ENCODE measurements at places on chromosomes 12 and 14.
A peak's percentile ranks its signal among the peaks of the same experiment; 100 is the strongest.

GRCh38 chr14:36835128-36835527, 173.5 kb downstream of the PAX9 start:
- DNase-seq = no peak

DNA sequence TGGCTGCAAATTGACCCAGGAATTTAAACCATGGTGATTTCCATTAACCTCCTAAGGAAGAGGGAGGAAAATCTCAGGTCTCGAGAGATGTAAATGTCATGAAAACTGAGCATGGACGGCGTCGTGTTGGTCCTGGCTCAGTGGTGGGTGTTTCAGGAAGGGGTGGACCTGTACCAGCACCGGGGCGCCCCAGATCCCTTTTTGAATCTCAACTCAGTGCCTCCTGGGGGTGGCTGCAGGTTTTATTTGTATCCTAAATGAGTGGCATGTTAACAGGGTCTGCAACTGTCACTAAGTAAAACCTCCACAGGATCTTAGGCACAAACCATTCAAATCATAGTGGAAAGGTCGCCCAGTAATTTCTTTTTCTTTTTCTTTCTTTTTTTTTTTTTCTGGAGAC, 101.3 kb downstream of the ASCL4 start:
- no peak for DNase-seq

GRCh38 chr12:112517730-112518364, 99.1 kb downstream of the PTPN11 start:
- DNase-seq = no peak

DNA sequence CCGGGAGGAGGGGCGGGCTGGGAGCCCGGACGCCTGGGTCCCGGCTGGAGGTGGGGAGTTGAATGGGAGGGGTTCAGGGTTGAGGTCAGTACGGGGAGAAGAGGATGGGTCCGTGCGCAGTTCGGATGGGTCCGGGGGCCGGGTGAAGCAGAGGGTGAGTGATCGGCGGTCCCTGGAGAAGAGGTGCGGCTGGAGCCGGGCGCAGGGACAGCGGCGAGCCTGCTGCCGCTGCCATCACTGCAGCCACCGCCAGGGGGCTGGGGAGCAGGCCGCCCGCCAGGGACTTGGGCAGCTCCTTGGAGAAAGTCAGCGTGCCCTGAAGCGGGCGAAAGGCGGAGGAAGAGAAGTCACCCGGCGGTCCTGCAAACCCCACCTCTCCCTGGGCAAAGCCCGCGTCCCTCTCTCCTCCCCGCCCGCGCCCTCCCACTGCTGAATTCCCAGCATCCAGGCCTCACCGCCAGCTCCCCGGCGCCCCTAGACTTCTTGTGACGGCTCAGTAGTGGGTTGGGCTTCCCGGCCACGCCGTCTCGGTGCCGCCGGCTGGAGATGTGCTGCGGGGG, 6.0 kb upstream of the GPR84 start:
- no peak for DNase-seq

DNA sequence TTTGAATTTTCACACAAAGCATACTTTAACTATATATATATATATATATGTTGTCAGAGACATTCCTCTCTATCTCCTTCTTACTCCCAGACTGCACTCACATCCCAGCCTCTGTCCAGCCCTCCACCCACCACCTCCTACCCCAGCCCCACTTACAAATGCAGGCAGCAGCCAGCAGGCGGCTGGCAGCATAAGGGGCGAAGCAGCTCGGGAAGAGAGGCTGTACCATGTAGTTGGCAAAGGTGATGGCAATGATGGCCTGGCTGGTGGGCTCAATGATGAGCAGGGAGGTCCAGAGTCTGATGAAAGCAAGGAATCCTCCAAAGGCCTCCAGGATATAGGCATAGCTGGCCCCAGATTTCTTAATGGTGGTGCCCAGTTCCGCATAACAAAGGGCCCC, 2.5 kb downstream of the SLC7A7 start:
- no peak for DNase-seq

DNA sequence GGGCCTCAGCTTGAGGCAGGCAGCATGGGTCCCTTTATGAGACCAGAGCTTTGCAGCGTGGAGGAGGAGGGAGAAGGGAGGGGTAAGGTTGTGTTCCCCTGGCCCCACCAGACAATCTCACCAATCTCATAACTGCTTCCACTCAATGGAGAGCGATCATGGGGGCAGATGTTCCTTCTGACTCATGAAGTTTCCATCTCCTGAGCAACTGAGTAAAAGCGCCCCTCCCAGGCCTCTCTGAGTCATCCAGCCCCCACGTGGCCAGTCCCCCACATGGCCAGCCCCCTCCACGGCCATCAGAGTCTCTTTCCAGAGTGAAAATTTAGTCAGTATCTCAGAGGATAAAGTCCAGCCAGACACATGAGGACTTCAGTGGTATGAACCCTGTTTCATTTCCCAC, 39.2 kb upstream of the PLXNC1 start:
- no peak for DNase-seq

GRCh38 chr14:89201645-89202044, 215.4 kb downstream of the FOXN3 start:
- DNase-seq = no peak

DNA sequence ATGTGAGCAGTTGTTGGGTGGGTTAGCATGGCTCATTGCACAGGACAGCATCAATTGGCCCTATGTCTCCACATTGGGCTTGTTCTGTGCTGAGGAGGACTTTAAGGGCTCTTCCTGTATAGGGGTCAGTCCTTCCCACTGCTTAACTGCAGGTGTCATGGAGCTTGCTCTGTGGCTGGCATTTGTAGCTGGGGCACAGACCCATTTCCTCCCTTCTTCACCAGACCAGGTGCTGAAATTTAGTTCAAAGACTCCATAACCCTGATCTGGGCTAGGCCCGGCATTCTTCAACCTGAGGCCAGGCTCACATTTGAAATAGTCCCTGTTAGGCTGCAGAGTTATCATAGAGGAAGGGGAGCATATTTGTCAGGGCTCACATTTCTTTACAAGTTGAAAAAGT, 12.8 kb downstream of the CHST11 start:
- no peak for DNase-seq

DNA sequence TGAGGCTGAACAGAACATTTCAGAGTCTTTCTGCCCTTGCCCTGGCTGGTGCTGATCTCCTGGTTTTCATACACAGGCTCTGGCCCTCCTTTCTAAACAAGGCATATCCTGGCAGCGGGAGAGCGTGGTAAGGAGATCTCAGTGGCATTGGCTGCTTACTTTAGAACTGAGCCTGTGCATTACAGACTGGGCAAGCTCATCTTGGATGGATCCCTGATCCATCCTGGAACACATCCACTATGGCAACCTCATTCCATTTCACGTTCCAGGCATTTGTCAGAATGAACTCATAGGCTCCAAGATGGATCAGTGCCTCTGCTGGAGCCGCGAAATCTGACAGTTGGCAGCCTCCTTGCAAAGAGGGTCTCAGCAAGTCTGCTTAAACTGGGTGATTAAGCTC, 224.5 kb upstream of the PELI2 start:
- DNase-seq = no peak

- no peak for DNase-seq
Observed at GRCh38 chr14:75096959-75097358, 27.5 kb downstream of the ZC2HC1C start.

DNA sequence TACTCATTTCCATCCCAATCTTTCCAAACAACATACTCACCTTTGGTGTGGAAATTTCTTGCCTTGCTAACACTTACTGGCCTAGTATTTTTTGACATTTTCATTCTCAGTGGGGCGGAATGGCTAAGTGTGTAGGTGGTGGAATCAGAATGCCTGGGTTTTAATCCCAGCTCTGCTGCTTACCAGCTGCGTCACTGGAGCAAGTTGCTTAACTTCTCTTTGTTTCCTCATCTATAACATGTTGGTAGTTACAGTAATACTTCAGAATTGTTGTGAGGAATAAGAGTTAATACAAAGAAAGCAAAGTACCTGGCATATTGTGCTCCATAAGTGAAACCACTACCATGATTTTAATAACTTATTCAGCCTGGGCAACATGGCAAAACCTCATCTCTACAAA, 3.0 kb upstream of the FAM177A1 start:
- no peak for DNase-seq

GRCh38 chr14:94826774-94827173, 56.9 kb upstream of the GSC start:
- no peak for DNase-seq

DNA sequence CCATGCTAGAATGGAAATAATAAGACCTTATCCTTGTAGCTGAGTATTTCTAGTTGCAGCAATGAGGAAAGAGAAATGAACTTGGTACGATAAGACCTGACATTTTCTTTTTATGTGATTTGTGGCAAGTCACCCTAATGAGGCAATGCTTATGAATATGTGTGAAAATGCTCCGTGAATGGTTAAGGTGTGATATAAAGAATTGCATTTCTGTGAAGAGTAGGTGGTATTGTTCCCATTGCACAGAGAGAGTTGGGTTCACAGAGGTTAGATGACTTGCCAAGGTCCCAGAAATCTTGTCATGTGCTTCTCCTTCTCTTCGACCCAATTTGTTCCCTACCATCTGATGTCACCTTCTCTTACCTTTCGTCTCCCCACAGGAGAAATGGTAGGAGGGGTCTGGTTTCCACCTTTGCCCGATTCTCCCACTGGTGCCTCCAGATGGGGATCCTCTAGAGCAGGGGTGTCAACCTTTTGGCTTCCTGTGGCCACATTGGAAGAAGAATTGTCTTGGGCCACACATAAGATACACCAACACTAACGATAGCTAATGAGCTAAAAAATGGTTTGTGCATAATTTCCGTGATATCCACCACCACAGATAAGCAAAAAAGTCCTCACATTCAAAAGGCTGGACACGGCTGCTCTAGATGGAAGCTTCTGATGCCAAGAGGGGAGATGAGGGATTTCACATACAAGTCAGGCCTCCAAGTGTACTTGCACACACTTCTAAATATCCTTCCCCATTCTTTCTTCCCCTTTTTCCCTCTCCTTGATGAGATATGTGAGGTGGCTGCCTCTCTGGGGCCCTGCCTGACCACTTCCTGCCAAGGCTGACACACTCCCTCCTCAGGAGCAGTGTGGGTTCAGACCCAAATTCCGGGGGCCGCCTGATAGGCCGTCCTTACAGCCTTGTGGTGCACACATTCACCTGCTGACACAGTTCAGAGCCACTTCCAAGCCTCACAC, 96.1 kb downstream of the PLXNC1 start:
- peak; percentile 22 for DNase-seq

DNA sequence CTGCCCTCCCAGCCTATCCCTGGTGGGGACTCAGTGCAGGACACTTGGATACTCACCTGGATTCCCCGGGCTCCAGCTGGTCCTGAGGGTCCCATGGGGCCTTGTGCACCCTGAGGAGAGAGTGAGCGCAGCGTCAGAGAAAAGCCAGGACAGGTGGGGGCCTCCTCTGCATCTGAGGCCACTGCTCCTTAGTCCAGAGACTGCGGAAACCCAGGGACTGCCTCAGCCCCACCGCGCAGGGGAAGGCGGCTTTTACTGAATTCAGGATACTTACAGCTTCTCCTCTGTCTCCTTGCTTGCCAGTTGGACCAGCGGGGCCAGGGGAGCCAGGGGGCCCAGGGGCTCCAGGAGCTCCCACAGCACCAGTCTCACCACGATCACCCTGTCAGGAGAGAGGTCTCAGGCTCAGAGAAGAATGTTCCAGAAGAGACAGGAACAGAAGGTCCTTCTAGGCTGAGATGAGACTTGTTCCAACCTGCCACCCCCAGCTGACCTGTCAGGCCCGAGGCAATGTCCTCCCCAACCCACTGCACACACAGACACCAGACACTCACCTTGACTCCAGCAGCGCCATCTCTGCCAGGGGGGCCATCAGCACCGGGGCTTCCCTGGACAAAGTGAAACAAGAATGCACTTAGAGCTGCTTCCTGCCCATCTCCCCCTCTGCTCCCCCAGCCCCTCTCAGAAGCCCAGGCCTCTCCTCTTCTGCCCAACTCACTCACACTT, 13.8 kb downstream of the TMEM106C start:
- DNase-seq = no peak

DNA sequence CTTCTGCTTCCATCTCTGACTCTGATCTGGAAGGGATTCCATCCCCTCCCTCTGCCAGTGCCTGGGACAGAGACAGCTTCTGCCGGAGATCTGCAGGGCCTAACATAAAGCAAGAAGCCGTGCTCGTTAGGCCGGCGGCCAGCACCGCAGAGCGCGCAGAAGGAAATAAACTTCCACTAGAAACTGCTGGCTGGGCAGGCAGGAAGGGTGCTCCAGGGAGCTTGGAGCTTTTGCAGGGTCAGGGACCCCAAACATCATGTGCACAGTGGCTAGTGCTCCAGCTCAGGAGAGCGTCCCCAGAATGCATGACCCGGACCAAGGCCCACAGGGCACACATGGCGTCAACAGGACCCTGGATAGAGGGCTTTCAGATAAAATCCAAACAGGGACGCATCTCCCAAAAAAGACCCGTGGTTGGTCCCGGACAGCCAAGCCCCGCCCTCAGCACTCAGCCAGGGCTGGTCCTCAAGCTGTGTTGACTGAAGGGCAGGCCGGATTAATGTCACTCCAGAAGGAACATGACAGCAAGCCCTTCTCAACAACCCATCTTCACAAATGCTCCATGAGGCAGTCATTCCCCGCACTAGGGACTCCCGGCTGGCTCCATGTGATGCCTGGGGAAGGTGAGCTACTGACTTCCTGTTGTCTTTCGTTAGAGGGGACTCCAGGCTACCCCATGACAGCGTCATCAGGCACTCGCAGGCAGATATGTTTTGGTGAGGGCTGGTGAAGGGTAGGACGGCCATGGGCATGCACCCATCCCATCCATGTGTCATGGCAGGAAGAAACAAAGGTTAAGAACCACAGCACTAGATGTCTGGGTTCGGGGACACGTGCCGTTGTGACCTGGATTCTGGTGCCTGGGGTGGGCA, 121.5 kb downstream of the CALM1 start:
- no peak for DNase-seq

- no peak for DNase-seq
Observed at GRCh38 chr12:67826946-67827720, 162.1 kb upstream of the IFNG-AS1 start.

GRCh38 chr14:92670643-92671366, 77.6 kb downstream of the LGMN start:
- no peak for DNase-seq

GRCh38 chr12:104888481-104888880, 69.6 kb downstream of the SLC41A2 start:
- no peak for DNase-seq

- DNase-seq = no peak
Observed at GRCh38 chr12:3595721-3596120, 104.7 kb downstream of the PRMT8 start.

GRCh38 chr12:67797753-67798152, 149.2 kb downstream of the DYRK2 start:
- no peak for DNase-seq

GRCh38 chr12:110796952-110797351, 49.8 kb upstream of the CCDC63 start:
- DNase-seq = no peak

GRCh38 chr12:132163911-132164288, 19.6 kb downstream of the NOC4L start:
- DNase-seq = no peak

GRCh38 chr14:28494196-28494595, 272.4 kb upstream of the FOXG1 start:
- no peak for DNase-seq
